CMK (cell line): ENCODE measurements at places on chromosomes 4 and X.

- DNase-seq, result no peak
Measured at GRCh38 chr4:18735740-18736268, 714.2 kb upstream of the LCORL start.

GRCh38 chr4:113524096-113524495, 237.4 kb downstream of the CAMK2D start:
- no peak for DNase-seq

GRCh38 chrX:1244164-1245076, 24.2 kb upstream of the CSF2RA start:
- DNase-seq, result no peak

- DNase-seq, result no peak
Measured at GRCh38 chr4:169458575-169458974, 153.8 kb downstream of the NEK1 start.

DNA sequence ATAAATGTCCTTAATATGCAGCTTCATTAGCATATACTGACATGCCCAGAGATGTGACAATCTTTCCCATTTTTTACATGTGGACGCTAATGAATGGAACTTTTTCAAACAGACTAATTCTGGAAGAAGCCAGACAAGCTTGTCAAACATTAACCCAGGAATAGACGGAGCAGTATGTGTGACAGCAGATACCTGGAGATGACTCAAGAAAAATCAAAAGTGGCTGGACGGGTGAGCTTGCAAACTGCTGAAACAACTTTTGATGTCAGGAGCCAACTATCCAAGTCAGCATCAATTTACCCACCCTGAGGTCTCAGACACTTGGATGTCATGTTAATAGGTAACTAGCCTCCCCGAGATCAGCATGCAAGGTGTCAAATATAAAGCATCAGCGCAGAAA, 183.0 kb downstream of the PACRGL start:
- DNase-seq, result no peak

DNA sequence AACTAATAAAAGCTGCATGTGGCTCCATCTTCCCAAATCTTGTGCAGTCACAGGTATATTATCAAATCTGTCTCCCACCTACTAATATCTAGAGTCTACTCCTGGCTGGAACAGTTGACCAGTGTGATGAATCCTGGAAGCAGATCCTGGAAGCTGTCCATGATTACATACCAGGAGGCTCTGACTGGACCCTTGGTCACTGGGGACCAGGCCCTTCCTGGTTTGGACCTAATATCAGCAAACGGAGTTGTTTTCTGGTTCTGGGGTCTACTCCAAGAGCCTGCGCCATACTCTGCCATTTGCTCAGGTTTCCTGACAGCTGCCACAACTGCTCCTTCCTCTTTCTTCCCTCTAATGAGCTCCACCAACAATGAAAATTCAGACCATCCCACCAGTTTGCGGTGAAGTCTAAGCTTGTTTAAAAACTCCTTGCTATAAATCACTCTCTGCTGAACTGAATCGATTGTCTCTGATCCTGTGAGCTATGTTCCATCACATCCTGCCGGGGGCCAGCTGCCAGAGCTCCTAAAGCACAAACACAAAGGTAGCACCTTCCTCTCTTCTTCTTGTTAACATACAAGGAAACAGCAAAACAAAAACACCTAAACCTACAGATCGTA, 114.2 kb downstream of the PALLD start:
- DNase-seq, result no peak

GRCh38 chr4:99723612-99724011, 66.0 kb upstream of the C4orf54 start:
- no peak for DNase-seq

GRCh38 chrX:119041175-119041574, 31.6 kb upstream of the CT47C1 start:
- no peak for DNase-seq

DNA sequence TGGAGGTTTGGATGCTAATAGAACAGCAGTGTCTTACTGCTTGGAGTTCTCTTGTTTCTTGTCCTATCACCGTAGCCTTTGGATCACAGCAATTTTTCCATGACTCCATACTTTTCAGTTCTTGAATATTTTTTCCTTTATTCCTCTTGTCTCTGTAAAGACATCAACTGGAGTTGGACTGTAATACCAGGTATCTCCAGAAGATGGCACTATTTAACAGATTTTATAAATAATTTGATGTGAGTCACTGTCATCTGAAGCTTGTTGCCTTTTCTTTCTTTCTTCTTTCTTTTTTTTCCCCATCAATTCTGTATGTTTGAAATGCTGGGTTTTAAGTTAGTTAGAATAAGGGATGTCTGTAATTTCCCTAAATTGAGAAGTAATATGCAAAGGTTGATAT, 24.1 kb downstream of the HPRT1 start:
- DNase-seq, result no peak

DNA sequence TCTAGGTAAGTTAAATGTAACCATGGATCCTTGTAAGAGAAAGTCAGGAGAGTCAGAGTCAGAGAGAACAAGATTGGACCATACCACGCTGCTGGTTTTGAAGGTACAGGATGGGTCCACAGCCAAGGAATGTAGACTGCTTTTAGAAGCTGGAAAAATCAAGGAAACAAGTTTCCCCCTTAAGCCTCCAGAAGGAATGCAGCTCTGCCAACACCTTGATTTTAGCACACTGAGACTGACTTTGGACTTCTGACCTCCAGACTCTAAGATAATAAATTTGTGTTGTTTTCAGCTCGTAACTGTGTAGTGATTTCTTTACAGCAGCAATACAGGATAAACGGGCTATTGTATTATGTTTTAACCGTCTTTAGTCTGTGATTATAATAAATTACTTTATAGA, 108.0 kb upstream of the USP38 start:
- no peak for DNase-seq

DNA sequence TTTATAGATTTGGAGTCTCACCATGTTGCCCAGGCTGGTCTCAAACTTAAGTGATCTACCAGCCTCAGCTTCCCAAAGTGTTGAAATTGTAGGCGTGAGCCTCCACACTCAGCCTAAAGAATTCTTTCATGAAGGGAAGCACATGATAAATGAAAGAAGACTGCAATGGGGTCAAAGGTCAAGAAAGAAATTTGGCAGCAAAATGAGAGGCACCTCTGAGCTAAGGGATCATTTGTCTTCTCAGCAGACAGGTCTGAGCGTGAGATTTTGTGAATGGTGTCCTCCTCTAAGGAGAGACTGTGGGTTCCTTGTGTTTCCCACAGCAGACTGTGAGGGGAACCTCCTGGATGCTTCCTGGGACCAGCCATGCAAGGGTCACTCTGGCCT, 57.5 kb upstream of the EGFL6 start:
- no peak for DNase-seq

- DNase-seq, result no peak
Measured at GRCh38 chr4:122978109-122978508, 55.7 kb upstream of the NUDT6 start.

- DNase-seq, result peak; percentile 22
Measured at GRCh38 chr4:153643406-153644383, 40.4 kb upstream of the TLR2 start.

GRCh38 chrX:24253469-24253868, 60.4 kb downstream of the SUPT20HL2 start:
- DNase-seq, result no peak

DNA sequence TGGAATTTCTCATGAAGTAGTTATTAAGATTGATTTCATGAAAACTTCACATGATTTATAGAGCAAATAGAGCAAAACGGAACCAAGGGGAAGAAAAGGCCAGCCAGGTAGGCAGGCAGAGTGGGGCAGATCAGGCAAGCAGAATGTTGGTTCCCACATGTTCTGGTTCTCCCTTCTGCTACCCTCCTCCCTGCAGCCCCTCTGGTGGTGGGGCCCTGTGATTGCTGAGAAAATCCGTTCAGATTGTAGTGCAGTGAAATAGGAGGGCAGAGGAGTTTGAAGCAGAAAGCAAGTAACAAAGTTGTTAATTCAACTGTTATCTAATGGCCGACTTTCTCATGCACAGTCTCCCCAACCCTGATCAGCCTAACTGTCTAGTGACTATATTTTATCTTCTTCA, 185.3 kb downstream of the MID1IP1 start:
- no peak for DNase-seq

DNA sequence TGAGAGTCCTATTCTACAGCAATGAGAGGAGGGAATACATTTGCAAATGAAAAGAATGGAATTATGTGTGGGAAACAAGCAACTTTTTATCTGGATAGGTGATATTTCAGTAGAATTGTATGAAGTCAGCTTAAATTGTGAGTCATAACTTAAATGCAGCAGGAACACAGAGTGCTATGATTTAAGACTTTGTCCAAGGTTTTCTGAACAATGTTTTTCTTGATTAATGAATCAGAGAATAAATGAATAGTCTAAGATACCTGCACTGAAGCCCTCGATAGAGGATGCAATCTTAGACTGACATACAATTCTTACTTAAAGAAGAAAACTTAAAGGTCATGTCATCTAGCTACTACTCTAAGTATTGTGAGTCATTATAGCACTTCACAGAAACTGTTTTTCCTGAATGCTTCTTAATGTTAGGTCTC, 8.0 kb downstream of the ARHGEF38 start:
- no peak for DNase-seq

GRCh38 chr4:69727426-69727825, 33.0 kb downstream of the SULT1B1 start:
- no peak for DNase-seq

GRCh38 chrX:122641136-122641535, 542.9 kb upstream of the GRIA3 start:
- no peak for DNase-seq

DNA sequence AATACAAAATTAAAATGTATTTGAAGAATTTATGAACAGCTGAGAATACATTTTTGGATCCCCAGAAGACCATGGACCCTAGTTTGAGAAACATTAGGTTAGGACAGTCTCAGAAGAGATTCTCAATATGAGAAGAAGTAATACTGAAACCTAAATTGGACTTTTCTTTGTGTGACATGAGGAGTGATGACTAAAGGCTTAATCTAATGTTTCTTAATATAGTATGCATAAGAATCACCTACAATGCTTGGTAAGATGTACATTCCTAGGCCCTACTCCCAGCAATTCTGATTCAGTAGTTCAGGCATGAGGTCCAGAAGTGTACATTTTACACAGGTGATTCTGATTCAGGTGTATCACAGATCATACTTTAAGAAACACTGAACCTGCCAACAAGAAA, 31.6 kb upstream of the HUWE1 start:
- DNase-seq, result no peak

DNA sequence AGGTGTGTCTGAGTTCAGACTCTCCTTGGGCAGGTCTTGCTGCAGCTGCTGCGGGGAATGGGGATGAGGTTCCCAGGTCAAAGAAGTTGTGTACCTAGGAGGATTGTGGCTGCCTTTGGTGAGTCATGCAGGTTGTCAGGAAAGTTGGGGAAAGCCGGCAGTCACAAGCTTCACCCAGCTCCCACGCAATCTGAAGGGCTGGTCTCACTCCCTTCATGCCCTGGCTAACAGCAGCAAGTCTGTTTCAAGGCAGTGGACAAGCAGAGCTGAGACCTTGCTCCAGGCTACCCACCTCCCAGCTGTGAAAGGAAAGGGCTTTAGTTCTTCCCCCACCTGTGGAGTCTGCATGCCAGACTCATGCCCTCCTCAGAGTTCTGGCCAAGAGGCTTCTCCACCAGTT, 287.2 kb downstream of the DTHD1 start:
- no peak for DNase-seq

DNA sequence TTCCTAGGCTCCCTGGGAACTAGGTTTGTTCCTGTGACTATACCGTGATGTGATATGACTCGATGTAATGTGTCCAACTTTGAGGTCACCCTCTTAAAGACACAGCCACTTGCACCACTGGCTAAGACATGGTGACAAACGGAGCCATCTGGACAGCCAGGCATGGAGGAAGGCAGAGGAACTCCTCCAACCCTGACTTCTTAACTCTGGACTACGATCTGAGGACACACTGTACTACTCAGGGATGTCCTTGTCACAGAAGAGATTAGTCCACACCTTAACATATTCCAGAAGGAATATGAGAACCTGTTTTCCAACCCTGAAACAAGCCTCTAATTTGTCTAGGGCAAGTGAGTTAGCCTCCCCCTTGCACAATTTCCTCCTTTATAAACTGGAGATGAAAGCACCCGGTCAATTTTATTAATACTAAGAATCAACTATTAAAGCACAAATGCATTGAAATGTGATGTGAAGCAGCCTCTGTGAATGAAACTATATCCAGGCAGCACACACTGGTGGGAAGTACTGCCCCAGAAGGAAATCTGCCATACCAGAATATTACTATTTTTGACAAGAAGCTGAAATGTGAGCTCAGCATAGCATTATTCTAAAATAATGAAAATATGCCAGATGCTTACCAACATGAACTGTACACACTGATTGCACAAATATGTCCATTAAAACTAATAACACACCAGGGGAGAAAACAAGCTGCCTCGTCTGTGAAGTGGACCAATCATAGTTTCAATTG, 47.3 kb downstream of the TSPAN5 start:
- DNase-seq, result no peak

- no peak for DNase-seq
Measured at GRCh38 chr4:10977534-10977933, 293.0 kb upstream of the CLNK start.

GRCh38 chr4:146330392-146330791, 116.1 kb downstream of the REELD1 start:
- DNase-seq, result no peak

- DNase-seq, result no peak
Measured at GRCh38 chr4:137471895-137472294, 60.4 kb downstream of the PCDH18 start.

DNA sequence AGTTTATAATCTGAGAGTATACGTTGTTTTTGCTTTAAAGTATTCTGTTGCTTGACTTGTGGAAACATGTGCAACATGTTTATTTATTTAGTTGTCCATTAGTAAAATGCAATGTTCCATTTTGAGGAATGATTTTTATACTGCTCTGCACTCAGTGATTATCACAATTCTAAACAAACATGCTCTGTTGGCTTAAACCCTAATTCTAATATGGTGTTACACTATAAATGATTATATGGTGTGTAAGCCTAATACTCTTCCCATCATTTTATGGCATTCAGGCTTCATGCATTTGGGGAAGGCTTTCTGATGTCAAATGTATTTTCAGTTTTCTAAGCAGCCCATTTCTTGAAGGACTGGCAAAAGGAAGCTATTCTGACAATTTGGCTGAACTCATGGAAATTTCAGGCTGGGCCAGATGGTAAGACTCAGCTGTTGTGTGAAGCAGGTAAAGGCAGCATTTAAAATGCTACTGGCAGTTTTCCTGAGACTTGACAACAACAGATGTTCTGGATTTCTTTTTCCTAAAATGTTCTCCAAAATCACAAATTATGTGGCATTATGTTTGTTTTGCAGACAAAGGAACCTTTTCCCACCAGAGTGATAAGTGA, 336.7 kb upstream of the GNPDA2 start:
- DNase-seq, result no peak
